ENCODE measurements at places on chromosomes 5 and 9. TPM values are rescaled to one million over a fixed set of nuclear protein-coding genes. Genes with fewer than 3 reads are reported as not detected.

The IL3 gene
- total RNA-seq, result not detected

The PTCD2 gene
- 12.1 TPM for total RNA-seq

DNA sequence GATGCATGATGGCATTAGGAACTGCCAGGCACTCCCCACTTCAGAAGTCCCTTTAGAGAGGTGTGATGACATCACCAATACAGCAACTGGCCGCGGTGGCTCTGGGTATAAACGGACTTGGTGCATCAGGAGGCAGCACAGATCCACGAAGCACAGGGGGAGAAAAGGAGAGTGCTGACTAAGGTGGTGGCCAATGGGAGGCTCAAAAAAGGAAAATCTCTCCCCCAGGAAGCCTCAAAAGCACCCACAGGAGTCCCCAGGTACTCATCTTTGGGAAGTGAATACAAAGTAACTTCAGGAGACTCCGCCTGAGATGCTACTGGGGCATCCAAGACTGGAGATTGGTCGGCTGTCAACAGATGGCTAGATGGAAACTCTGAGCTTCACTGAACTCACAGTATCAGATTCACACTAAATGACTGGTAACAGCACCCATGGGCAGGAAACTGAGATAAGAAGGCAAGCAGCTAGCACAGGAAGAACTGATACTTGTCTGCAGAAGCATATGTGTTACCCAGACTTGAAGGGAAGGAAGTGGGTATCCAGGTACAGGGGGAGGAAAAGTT is 7.6 kb downstream of the TTC39B start:
- H3K4me3 ChIP-seq, result no peak overlapping the region
- H3K4me1 ChIP-seq, result peaks cover 13% of the 10 kb centered on the region
- no peak overlapping the region for H3K27ac ChIP-seq

- H3K27ac ChIP-seq, result no peak overlapping the region
- no peaks in the 10 kb centered on the region for H3K27me3 ChIP-seq
- no peaks in the 10 kb centered on the region for H3K4me1 ChIP-seq
- no peak for DNase-seq
- H3K4me3 ChIP-seq, result no peak overlapping the region
These were observed 31.0 kb downstream of the CYSTM1 start for GRCh38 chr5:140205952-140206351.

DNA sequence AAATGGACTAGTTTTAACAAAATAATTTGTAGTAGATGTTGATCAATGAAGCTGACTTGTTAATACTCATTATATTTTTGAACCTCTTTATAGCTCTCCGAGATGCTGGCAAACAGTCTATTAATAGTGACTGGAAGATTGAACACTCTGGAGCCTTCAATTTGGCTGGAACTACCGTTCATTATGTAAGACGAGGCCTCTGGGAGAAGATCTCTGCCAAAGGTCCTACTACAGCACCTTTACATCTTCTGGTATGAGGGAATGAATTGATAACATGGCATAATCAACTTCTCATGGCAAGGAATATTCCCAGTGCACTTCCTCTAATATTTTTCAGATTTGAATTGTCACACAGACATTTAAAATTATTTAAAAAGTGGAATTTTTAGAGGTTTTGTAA is 68.2 kb upstream of the MINAR2 start:
- H3K27ac ChIP-seq, result no peak overlapping the region
- H3K27me3 ChIP-seq, result no peaks in the 10 kb centered on the region
- peaks cover 4% of the 10 kb centered on the region for H3K4me1 ChIP-seq
- DNase-seq, result no peak
- H3K4me3 ChIP-seq, result no peak overlapping the region
- H3K36me3 ChIP-seq, result no peaks in the 10 kb centered on the region

Measured in type B pancreatic cell (in vitro differentiated cells).